Eye (tissue), 1 donor: ENCODE measurements at places on chromosomes 3 and 15.

- DNase-seq = no peak
Measured at GRCh38 chr3:37923569-37924040, 61.9 kb downstream of the CTDSPL start.

GRCh38 chr3:67018105-67018788, 20.1 kb downstream of the KBTBD8 start:
- no peak for DNase-seq

DNA sequence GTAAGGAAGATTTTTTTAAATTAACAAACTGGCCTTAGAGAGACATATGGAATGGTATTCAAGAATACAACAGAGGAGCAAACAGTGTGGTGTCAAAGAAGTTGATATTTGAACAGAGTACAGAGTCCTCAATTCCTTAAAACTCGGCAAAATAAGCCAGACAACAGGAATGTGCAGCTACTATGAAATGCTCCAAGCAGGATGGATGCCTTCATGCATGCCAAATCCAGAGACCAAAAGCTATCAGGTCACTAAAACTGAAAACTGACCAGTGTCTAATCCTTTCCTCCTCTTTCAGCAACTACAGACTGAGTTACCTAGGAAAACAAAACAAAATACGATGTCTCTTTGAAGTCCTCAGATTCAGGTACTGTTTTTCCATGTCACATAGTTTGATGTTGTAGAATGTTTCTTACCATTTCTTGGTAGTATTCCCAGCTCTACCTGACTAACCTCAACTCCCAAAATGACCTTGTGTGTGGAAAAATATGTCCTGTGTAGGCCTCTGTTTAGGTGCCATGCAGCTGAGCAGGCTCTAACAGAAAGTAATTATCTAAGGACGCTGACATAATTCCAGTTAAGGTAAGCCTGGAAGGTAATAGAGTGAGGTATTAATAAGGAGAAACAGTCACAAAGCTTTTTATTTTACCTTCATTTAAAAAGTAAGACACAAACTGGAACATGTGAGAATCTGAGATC, 46.9 kb downstream of the TBL1XR1 start:
- no peak for DNase-seq

GRCh38 chr3:62265528-62265927, 107.8 kb downstream of the FEZF2 start:
- no peak for DNase-seq

- DNase-seq = no peak
Measured at GRCh38 chr15:50250760-50251394, 14.6 kb downstream of the HDC start.

- DNase-seq = peak; percentile 43
Measured at GRCh38 chr3:149224736-149225594, 3.3 kb upstream of the CP start.

GRCh38 chr3:16382845-16383244, 117.8 kb downstream of the OXNAD1 start:
- no peak for DNase-seq

- no peak for DNase-seq
Measured at GRCh38 chr15:68232449-68232848, 2.9 kb upstream of the CLN6 start.

DNA sequence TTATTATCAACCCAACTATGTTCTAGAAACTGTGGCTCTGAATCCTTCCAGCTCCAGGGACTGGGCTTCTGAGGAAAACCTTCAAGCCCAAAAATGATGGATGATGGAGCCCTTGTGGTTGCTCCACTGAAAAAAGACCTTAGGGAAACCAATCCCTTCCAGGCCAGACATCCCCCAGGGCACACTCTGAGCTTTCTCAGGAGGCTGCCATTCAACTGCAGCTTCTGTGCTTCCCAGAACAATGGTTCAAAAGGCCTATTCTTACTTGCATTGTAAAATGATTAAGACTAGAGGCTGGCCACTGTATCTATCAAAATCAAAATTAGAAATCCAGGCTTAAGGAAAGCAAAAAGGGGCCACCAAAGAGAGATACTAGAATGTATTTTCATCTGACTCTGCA, 27.3 kb downstream of the EID1 start:
- no peak for DNase-seq

DNA sequence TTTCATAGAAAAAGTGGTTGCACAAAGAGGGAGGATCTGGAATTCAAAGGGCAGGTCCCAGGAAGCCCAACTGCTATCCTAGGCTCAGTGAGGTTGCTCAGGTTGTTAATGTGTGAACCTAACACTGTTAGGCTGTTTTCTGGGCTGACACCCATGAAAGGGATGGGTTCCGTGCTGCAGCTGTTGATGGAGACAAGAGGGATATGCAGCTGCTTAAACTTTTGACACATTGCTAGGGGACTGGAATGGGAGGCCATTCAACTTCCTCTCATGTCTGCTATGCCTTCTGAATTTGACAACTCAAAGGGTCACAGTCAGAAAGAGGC, 198.0 kb upstream of the NR2E3 start:
- peak; percentile 65 for DNase-seq

GRCh38 chr3:141413801-141414689, 45.7 kb downstream of the ZBTB38 start:
- DNase-seq = no peak

DNA sequence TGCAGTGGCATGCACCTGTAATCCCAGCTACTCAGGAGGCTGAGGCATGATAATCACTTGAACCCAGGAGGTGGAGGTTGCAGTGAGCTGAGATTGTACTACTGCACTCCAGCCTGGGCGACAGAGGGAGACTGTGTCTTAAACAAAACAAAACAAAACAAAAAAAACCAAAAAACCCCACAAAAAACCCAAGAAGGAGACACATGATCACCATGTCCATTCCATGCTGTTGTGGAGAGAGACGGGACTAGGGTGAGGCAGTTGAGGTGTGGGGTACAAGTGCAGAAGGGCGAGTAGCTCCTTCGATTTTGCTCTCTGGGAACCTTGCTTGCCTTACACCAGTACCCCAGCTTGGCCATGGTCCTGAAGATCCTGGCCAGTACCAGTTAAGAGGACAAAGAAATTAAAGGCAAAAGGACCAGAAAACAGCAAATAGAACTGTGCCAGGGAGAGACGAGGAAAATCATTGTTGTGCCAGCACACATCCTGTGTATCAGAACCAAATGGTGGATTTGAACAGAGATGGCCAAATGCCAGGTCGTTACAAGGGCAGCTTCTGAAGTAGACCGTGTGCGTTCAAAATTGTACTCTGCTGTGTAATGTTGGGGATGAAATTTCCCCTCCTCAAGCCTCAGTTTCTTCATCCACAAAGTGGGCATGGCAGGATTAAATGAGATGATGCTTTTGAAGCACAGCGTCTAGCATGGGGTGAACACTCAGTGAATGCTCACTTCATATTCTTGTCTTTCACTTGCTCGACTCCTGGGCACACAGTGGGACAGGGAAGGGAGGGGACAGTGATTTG, 42.9 kb upstream of the CTSH start:
- DNase-seq = no peak

DNA sequence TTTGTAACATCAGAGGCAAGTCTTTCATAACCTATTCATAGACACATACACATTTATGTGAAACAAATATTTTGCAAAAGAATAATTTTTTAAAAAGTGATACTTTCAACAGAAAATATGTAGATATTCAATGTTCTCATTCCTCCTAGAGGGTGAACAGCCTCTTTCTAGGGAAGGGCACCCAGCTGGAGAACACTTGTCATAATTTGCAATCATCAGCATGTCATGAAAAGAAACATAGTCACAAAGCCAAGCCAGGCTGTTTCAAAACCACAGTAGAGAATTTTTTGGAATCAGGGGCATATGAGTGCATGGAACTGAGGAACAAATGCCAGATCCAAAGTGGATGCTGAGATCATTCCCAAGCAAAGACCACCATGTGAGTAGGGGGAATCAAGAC, 406.9 kb upstream of the ADAMTS9 start:
- DNase-seq = no peak

DNA sequence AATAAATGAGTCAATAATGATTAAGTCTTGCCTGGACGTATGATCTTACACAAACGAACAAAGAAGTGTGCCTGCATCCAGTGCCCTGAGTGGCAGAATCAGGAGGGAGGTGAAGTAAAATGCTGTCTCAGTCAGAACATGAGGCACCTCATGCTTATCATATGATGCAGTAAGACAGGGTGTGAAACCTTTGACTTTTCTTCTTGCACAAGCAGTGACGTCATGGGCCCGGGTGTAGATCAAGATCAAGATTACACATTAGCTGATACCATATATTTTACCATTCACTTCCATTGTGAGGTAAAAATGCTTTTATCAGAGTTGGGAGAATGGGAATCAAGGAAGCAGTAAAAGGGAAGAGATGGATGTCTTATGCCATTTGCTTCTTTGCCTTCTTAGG, 291.6 kb upstream of the PLSCR5 start:
- DNase-seq = no peak

DNA sequence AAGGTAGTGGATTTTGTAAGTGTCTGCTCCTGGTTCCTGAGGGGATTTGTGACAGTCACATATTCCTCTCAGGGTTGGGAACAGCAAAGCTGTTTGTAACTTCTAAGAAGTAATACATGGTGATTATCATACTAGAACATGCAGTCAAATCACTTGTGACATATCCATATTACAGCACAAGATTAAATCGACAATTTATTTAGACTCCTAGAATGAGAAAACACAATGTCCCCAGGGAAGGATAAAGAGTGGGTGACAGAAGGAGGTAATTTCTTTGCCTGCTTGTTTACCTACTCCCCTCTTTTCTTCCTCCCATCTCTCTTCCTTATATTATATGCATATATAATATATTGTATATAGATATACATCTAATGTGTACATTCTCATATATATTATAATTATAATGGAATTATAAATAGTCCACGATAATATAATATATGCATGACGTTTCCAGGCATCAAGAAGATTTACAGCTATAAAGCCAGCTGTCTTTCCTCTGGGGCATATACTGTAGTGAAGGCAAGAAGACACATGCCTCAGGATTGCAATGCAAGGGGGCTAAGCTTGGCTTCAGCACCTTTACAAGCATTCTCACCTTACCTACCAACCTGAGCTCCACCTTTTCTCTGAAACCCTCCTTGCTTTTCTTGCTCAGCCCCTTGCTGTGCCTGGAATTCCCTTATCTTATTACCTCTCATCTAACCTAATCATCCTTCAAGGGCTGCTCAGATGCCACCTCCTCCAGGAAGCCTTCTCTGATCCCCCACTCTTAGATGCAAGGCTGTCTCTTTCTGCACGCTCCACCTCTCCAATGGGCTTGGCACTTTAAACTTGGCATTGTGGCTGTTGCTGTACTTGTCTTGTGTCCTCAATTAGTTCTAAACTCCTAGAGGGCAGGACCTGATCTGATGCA, 73.1 kb upstream of the PIAS1 start:
- no peak for DNase-seq

DNA sequence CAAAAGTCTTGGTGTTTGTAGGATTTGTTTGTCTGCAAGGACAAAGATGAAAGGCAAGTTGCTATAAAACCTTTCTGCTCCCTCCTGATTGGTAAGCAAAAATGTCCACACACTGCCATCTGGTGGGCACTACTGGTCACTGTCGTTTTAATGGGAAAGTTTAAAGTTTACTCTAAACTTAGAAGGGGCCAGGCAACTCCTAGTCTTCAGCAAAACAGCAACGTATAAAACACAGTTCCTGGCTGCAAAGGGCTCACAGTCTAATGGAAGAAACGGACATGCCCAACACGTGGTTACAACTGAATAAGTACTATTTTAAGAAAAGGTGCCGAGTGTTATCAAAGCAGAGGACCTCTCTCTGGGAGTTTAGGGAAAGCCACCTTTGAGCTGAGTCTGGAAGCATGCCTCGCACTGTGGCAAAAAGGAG, 23.7 kb upstream of the TPRG1 start:
- DNase-seq = peak; percentile 88

- no peak for DNase-seq
Measured at GRCh38 chr3:171480526-171480925, 20.3 kb upstream of the TNIK start.

DNA sequence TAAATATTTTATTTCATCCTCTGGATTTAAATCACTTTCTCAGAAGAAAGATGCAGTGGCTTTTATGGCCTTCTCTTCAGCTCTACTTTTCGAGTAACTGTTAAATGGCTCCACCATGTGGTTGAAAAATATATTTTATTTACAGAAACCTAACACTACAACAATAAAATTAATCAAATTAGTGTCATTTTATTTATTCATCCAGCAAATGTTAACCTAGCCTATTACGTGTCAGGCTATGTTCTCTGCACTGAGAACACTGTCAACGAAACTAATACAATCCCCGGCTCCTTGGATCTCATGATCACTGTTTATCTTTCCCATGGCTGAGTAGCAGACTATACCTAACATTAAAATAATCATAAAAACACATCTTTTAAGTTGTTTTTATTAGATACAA, 148.0 kb upstream of the OSTN start:
- DNase-seq = peak; percentile 62

GRCh38 chr3:15977598-15978232, 179.9 kb upstream of the ANKRD28 start:
- DNase-seq = no peak

DNA sequence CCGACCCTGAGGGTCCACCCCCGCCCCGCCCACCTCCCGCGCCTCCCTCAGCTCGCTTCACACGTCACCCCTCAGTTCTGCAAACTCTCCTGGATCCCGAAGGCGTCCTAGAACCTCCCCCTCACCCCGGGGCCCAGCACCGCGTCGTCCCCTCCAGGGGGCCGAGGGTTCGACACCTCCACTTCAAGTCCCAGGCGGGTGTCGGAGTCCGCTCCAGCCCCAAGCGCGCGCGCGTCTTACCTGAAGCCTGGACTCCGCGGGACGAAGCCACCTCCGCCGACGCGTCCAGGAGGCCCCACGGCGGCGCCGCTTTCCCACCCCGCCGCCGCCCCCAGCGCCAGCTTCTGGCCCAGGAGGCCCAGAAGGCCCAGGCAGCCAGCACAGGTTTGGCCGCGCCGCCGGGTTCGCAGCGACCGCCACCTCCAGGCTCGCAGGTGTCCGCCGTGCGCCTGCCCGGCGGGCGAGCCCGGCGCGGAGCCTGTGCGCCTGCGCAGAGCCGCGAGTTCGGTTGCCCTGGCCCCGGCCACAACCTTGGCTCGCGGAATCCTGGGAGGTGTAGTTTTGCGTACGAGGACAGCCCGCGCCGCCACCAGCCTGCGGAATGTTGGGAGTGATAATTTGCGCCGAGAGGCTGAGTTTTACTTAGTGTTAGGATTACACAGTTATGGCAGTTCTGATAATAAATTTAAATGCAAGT, at the start of gene POMGNT2:
POMGNT2 (minus strand) TSS at position 484 of the 697 bp plus-strand sequence. CDS start 24,648 bp downstream, outside the sequence.
- DNase-seq = peak; percentile 93

DNA sequence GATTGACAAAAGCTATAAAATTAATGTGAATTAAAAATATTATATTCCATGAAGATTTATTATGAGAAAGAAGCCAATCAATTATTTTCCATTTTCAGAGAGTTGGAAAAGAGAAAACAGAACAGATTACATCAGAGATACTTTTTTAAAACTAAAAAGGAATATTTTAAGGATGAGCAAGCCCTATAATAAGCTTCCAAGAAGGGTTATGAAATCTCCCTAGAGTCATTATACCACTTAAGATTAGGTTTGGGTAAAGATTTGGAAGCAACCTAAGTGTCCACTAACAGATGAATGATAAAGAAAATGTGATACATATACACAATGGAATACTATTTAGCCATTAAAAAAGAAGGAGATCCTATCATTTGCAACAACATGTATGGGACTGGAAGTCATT, 51.6 kb upstream of the FSIP1 start:
- DNase-seq = no peak
